ENCODE measurements at places on chromosomes 6 and 20.

- DNase-seq = no peak
Observed at GRCh38 chr6:158815907-158816306, 3.3 kb downstream of the EZR start.

- DNase-seq = no peak
Observed at GRCh38 chr6:70292193-70292592, 10.7 kb downstream of the COL9A1 start.

GRCh38 chr6:82906951-82907350 lies 158.7 kb downstream of the UBE3D start:
- DNase-seq = peak; percentile 58

- no peak for DNase-seq
Observed at GRCh38 chr20:56631318-56631989, 2.3 kb downstream of the TFAP2C start.
